ENCODE measurements at places on chromosomes 4 and X. TPM values are rescaled to one million over a fixed set of nuclear protein-coding genes. Genes with fewer than 3 reads are reported as not detected.

DNA sequence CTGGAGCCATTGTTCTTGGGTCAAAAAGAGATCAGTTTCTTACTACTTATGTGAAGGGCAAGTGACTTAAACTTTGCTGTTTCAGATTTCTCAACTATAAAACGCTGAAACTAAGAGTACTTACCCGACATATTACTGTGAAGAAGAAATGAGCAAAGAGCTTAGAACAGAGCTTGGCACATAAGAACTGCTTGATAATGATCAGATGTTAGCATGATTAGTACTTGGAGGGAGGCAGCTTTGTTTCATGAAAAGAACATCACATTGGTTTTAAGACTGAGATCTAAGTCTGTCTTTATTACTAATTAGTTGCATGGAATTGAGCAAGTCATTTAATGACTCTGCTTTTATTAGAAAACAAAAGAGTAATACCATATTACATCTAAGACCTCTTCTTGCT lies 169.1 kb downstream of the ARHGAP24 start:
- no peak for DNase-seq

DNA sequence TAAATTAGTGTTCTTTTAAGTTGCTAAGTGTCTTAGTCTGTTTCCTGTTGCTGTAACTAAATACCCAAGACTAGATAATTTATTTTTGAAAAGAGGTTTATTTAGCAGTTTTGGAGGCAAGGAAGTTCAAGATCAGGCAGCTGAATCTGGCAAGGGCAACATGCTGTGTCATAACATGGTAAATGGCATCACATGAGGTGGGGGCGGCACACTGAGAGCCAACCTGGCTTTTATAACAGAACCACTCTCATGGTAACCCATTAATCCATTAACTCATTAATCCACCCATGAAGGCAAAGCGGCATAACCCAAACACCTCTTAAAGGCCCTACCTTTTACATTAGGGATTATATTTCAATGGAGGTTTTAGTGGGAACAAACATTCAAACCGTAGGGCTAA lies 182.2 kb upstream of the GATB start:
- DNase-seq, result no peak

DNA sequence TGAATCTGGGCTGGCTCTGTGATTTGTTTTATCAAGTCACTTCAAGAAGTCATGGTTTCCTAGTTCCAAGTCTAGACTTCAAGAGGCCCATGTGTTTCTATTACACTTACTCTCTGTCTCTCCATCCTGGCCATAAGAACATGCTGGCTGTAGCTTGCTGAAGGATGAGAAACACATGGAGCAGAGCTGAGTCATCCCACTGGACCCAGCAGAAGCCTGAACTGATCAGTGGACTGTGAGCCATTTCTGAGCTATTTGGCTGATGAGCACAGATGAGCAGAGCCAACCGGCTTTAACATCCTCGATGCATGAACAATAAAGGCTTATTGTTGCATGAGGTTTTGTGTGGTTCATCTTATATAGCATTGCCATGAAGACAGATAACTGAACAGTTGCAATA lies 290.6 kb upstream of the BOD1L1 start:
- no peak for DNase-seq

HSFX3 gene
- total RNA-seq, result 0.27 TPM

DNA sequence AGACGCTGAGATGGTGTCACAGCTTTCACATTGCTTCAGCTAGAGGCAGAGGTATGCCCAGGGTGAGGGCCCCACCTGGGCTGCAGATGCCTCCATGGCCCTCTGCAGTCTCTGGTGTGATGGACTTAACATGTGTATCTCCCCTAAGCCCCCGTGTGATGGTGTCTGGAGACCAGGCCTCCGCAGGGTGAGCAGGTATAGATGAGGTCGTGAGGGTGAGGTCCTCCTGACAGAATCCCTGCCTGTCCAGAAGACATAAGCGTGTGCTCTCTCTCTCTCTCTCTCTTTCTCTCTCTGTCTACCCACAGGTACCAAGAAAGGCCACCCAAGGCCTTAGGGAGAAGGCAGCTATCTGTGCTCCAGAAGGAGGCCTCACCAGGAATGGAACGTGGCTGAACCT lies 50.9 kb downstream of the CPZ start:
- DNase-seq, result no peak
